ENCODE measurements at places on chromosomes 6 and 20.
A peak's percentile ranks its signal among the peaks of the same experiment; 100 is the strongest.

GRCh38 chr6:39357998-39358686 lies 35.6 kb upstream of the KCNK16 start:
- DNase-seq = no peak

GRCh38 chr6:13072686-13073347 lies 255.5 kb downstream of the TBC1D7 start:
- no peak for DNase-seq

DNA sequence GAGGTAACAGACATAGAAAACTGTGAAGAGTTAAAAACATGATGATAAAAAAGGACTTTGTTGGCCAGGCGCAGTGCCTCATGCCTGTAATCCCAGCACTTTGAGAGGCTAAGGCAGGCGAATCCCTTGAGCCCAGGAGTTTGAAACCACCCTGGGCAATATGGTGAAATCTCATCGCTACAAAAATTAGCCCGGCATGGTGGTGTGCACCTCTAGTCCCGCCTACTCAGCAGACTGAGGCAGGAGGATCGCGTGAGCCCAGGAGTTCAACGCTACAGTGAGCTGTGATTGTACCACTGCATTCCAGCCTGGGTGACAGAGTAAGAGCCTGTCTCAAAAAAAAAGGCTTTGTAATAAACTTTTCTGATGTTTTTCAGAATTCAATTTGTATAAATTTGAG lies 60.1 kb downstream of the GFOD1 start:
- no peak for DNase-seq

DNA sequence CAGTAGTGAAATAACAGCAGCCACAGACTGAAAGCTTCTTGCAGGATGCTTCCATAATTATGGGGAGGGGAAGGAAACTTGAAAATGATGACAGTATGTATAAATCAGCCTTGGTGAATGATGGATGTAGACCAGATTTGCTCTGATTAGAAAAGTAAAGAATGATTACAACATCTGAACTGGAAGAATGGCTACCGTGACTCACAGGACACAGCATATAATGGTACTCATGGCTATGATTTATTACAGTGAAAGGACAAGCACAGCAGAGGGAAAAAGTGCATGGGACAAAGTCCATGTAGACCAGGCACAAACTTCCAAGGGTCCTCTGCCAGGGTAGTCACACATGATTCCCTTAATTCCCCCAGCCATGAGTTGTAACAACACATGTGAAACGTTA lies 70.7 kb upstream of the POPDC3 start:
- no peak for DNase-seq

- DNase-seq = peak; percentile 32
These were observed 61.1 kb upstream of the CCN6 start for GRCh38 chr6:111992851-111993250.

GRCh38 chr6:67031451-67031850 lies 1324.4 kb upstream of the EYS start:
- no peak for DNase-seq

DNA sequence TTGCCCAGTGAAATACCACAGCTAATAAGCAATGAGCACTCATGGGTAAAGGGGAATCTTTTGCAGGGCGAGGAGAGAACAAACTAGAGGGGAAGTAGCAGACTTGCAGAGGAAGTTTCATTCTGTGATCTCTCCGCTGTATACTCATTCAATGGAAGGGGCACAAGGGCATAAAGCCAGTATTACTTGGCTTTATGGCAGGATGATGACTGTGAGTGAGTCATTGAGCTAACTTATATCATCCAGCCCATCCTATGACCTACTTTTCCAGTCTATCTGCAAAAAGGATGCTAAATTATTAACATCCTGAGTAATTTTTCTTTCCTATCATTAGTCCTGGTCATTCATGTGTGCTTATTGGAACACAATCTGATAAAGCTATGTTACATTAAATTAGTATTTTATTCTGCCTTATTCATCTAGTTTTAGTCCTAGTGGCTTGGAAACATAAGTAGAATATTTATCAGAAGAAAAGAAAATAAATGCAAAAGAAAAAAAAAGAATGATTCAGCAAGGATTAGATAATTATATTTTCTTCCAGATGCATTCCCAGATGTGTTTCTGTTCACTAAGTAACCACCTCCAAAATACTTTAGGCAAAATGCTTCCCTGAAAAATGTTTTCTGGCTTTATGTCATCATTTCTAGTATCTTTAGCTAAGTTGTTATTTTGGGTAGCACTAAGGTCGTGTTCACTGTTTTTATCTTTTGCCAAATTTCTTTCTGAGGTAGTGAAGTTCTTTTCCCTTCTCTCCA lies 471.7 kb downstream of the CDKAL1 start:
- no peak for DNase-seq

- no peak for DNase-seq
These were observed 75.6 kb downstream of the CNBD2 start for GRCh38 chr20:36043892-36044515.

- DNase-seq = no peak
These were observed 248.0 kb upstream of the PRDM1 start for GRCh38 chr6:105838171-105838570.

- no peak for DNase-seq
These were observed 54.9 kb upstream of the TULP4 start for GRCh38 chr6:158257425-158257759.

DNA sequence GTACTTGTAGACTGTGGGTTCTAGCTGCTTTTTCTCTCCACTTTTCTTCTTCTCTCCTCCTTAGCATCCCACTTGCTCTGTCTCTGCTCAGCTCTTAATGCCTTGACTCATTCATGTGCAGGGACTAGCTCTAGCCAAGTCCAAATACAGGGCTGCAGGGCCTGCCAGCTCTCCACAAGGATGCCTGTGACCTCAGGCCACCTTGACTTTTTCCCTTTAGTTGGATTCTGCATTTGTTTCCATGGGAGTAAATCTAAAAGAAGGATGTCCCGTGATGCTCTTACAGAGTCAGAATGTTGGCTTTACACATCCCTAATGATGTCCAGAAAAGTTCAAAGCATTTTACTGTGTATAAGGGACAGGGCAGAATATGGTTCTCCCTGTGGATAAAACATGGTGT lies 101.8 kb upstream of the PREP start:
- no peak for DNase-seq

DNA sequence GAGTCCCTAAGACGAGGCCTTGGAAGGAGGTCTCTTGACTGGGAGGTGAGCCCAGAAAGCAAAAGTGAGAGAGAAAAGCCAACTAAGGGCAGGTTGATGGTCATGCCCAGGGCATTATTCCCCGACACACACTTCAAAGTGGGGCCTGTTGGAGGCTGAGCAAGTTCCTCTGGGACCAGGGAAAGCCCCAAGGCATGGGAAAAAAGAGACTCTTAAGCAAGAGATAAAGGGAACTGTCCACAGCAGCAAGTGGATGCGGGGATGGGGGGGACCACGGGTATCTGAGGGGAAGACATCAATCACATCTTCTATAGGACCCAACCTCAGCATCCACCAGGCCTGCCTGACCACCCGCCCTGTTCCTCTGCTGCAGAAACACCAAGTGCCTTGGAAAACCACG lies 119.9 kb upstream of the MAFB start:
- no peak for DNase-seq

DNA sequence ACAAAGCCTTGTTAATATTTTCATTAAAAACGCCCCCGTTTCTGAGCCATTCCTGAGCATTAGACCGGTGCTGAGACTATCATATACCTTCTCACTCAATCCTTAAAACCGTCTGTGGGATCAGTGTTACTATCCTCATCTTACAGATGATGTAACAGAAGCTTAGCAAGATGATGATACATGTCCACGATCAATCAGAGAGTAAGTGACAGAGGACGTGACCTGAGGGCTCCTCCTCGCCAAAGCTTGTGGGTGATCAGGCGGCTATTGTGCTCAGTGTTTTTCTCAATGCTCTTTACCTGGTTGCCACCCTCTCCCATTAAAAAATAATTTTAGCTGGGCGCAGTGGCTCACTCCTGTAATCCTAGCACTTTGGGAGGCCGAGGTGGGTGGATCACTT lies 113.1 kb downstream of the MTHFD1L start:
- DNase-seq = no peak

- DNase-seq = no peak
These were observed 212.9 kb upstream of the PRND start for GRCh38 chr20:4508773-4509172.

GRCh38 chr6:169950558-169950957 lies 199.1 kb downstream of the ERMARD start:
- DNase-seq = no peak

GRCh38 chr6:107545763-107546162 lies 55.8 kb downstream of the SOBP start:
- DNase-seq = no peak

DNA sequence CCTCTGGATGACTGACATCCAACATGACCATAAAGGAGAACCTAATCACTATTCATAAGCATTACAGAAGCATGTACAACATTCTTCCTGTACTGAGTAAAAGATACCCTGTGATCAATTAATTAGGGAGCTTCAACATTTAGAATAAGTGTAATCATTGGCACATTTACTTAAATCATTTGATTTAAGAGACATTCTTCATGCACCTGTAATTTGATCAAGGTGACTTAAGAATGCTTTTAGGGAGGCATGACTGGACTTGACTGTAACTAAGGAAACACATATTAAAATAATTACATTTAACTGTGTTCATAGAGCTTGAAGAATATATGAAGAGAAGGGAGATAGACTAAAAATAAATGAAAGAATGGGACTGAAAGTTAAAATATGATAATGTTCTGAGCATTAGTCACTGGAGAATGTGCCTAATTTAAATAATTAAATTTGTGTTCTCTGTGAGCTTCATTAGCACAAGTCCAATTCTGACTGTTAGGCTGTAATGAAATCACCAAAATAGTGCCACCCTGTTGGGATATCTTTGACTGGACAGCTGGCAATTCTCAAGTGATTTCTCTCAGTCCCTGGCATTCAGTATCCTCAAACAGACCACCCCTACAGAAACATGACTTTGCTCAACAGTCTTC lies 295.5 kb upstream of the ADGRB3 start:
- no peak for DNase-seq

- DNase-seq = no peak
These were observed 23.1 kb downstream of the ACOT13 start for GRCh38 chr6:24689964-24690363.

GRCh38 chr20:48826883-48827771 lies 672 bp downstream of the PREX1 start:
- DNase-seq = peak; percentile 66

- DNase-seq = no peak
These were observed 6.7 kb downstream of the ZFAND3 start for GRCh38 chr6:37826188-37826587.

- no peak for DNase-seq
These were observed 22.8 kb upstream of the LRRC1 start for GRCh38 chr6:53771785-53772624.

DNA sequence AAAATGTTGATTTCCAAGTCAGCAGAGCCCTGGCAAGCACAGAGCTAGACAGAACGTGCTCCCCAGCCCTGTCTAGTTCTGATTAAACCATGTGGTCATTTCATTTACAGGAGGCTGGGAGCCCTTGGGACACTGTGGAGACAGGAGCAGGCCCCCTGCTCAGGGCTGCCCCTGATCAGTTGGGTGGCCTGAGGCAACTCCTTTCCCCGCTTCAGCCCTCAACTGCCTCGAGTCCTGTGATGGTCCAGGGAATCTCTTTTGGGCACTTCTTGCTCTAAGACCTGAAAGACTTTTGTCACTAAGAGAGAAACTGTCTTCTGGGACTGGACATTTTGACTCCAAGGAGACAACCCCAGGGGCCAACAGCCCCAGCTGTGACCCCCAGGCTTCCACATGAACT lies 13.5 kb downstream of the DYNLRB1 start:
- no peak for DNase-seq

DNA sequence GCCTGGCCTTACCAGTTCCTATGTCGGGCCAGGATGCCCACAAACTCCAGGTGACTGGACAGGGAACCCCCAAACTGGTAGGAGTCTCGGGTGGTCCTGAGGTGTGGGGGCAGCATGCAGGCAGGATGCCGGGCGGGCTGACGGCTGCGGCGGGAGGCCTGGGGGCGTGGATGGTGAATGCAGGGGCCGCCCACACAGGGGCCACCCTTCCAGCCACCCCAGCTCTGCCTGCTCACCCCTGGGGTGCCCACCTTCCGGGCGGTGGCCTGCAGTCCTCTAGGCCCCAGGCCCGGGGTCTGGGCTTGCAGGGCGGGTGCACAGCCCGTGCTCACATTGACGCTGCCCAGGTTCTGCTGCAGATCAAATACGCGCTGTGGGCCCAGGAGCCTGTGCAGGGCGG lies 8.4 kb downstream of the ADRM1 start:
- DNase-seq = no peak

DNA sequence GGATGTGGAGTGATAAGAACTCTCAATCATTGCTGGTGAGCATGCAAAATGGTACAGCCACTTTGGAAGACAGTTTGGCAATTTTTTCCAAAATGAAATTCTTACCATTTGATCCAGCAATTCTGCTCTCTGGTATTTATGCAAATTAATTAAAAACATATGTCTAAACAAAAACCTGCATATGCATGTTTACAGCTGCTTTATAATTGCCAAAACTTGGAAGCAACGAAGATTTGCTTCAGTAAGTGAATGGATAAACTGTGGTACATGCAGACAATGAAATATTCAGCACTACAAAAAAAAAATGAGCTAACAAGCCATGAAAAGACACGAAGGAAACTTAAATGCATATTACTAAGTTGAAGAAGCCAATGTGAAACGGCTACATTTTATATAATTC lies 55.5 kb upstream of the SMLR1 start:
- DNase-seq = no peak

DNA sequence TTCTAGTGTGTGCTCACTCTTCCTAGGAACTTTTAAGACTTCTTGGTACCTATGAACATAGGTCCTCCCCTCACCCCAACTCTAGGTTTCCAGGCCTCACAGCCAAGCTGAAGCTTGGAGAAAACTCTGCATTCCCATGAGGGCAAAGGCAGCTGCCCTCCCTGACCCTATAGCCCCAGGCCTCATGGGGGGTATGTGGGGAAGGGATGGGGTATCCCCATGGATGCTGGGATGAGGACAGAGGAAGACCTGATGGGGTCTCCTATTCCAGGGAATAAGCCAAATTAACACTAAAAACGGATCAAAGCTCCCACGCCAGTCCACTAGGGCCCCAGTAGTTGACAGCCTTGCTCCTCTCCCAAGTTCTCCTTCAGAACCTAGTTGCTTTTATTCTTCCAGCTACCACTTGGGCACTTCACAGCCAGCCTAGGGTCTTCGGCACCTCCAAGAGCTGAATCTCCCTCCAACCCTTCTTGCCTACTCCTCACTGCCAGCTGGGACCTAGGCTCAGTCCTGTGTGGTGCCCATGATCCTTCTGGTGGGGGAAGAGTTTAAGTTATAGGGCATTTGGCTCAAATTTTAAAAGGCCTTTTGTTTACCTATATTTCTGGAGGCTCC lies 7.8 kb downstream of the TP53INP2 start:
- DNase-seq = no peak

- no peak for DNase-seq
These were observed 6.9 kb downstream of the NT5E start for GRCh38 chr6:85456782-85457181.

- no peak for DNase-seq
These were observed 5.7 kb downstream of the TUBB2A start for GRCh38 chr6:3151691-3152090.
